Fibroblast of skin of right biceps (primary cell): ENCODE measurements at places on chromosomes 11 and 22.

DNA sequence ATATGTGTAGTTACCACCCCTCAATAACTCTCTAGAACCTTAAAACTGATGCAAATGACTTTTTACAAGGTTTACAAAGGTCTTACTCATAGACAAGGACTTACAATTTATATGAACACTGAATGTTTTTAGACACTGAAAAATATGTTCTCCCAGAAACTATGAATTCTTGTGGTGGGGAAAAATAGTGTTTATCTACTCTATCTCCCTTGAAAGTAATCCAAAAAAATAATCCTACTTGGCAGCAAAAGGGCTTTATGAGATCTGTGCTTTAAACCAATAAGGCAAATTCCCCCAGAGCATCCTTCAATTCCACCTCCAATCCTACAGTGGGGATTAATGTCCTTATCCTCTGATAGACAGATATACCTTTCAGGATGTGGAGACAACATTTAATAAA is 1984.1 kb upstream of the RAG2 start:
- peak; percentile 45 for DNase-seq

DNA sequence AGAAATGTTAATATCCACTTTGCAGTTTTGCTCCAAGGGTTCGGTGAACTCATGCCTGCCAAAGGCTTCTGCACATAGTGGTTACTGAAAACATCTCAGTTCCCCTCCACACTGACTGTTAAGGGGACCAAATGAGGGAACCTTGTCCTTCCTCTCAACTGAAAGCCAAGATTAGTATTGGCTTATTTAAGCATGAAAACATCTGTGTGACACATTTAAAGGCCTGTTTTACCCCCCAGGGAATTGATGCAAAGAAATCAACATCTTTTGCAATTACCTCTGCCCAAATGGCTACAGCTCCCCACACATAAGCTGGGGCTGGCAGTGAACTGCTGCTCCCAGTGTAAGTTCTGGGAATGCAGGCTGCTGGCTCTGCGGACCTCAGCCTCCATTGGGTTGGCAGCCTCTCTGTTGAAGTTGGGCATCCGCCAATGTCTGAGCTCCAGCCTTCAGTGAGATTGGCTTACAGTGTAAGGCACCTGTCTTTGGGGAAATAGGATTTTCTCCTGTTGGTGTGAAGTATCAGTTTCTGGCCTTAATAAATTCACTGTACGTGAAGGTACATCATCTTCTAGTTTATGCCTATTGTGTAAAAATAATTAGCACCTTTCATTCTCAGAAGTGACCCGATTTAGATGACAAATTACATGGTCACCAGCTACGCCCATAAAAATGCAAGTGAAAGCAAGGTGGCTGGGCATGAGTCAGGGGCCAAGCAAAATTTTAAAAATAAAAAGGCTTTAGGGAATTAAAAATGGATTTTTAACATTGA is 213.4 kb upstream of the SYN3 start:
- peak; percentile 14 for DNase-seq

- peak; percentile 25 for DNase-seq
Measured at GRCh38 chr22:32706149-32706548, 95.4 kb upstream of the TIMP3 start.

DNA sequence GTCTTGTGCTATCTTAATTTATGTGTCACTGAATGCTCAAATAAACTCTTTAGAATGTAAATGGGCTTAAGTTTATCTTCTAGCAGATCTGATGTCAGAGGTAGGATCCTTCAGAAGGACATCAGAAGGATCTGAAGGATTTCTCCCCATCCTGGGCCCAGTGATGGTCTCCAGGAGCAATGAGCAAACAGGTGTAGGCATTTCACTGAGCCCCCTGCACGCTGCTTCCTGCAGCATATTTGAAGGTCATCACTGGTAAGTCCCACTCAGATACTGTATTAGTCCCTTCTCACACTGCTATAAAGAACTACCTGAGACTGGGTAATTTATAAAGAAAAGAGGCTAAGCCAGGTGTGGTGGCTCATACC is 4.5 kb downstream of the GSTP1 start:
- DNase-seq = no peak

- DNase-seq = peak; percentile 28
Measured at GRCh38 chr22:20436768-20437612, 635 bp downstream of the SCARF2 start.

- peak; percentile 100 for DNase-seq
Measured at GRCh38 chr11:27926981-27927481, 180.9 kb downstream of the KIF18A start.

GRCh38 chr22:19988331-19988808 is 28.3 kb downstream of the ARVCF start:
- no peak for DNase-seq

- DNase-seq = no peak
Measured at GRCh38 chr22:27032091-27032761, 374.8 kb downstream of the MIAT start.

DNA sequence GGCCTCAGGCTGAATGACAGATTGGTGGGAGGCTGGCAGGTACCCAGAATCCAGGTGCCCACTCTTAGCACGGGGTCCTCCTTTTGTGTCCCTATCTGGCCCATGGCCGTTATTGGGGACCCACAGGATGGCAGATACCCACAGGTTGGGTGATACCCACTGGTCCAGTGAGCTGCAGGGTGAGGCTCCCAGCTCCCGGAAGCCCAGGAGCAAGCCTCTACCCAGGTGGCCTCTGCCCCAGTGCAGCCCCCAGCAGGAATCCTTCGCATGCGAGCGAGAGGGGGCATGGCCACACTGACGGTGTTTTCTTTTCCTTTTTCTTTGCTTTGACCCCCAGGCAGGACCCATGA is 116.1 kb downstream of the PHF21B start:
- no peak for DNase-seq

- no peak for DNase-seq
Measured at GRCh38 chr22:19555651-19556050, 31.4 kb upstream of the CLDN5 start.

DNA sequence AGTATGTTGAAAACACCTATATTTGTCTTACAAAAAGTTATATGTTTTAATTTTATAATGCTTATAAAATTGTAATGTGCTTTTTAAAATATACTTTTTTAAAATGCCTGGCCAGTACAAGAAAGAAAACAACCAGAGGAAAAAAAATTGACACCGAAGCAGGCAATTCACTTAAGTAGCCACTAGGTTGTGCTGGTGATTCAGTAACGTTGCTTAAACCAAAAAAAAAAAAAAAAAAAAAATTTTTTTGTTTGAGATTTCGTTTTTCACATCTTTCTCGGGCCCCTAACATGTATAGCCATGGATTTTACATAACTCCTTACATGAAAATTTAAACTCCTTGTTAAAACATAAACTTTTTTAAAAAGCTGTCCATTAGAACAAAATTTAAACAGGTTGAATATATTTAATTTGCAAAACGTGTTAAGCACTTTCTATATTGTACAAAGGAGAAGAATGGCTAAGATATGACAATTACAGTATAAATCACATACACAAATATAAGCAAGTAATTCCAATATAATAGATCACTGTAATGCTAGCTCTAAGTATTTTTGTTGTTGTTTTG is 9.2 kb downstream of the OR8B4 start:
- peak; percentile 33 for DNase-seq
